CD4-positive, alpha-beta T cell treated with Interleukin-2 at 100 ng/mL for 4 hours (primary cell): ENCODE measurements at places on chromosomes 7 and 10.

- DNase-seq, result no peak
These were observed 203.2 kb downstream of the AHR start for GRCh38 chr7:17501441-17502212.

- DNase-seq, result no peak
These were observed 91.7 kb upstream of the IFRD1 start for GRCh38 chr7:112358513-112358912.

GRCh38 chr10:13877154-13877909, 290.6 kb downstream of the PRPF18 start:
- no peak for DNase-seq

- DNase-seq, result no peak
These were observed 3.4 kb downstream of the FEZF1 start for GRCh38 chr7:122300956-122301833.

DNA sequence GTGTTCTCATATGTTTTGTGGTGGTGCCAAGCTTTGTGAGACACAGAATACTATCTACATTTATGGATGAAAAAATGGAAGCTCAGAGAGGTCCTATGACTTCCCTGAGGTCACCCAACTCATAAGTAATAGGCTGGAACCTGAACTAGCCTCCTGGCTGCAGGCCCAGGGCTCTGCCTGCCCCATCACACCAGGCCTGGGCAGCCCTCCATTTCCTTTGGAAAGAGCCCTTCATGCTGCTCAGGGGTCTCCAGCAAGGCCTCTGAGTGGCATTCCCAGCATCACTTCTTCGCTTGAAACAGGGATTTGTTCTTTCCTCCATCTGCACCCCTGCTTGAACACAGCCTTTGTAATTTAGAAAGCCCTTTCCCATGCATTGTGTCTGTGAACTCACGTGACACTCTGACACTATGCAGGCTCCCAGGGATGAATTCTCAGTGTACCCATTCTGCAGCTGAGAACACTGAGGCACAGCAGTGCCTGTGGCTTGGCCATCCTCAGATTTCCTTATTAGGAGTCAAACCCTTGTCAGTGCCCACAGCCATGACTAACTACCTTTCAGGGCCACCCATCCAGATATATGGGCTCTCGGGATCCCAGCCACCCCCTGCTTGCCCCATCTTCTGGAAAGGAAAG, 127.8 kb upstream of the PPIF start:
- DNase-seq, result no peak

- DNase-seq, result no peak
These were observed 189.7 kb downstream of the THSD7A start for GRCh38 chr7:11642276-11642675.

GRCh38 chr7:88307412-88307811, 718 bp upstream of the STEAP4 start:
- DNase-seq, result no peak

- DNase-seq, result peak; percentile 45
These were observed 43.7 kb downstream of the CPVL start for GRCh38 chr7:29102558-29103151.
